ENCODE measurements at places on chromosomes 16 and 17.

DNA sequence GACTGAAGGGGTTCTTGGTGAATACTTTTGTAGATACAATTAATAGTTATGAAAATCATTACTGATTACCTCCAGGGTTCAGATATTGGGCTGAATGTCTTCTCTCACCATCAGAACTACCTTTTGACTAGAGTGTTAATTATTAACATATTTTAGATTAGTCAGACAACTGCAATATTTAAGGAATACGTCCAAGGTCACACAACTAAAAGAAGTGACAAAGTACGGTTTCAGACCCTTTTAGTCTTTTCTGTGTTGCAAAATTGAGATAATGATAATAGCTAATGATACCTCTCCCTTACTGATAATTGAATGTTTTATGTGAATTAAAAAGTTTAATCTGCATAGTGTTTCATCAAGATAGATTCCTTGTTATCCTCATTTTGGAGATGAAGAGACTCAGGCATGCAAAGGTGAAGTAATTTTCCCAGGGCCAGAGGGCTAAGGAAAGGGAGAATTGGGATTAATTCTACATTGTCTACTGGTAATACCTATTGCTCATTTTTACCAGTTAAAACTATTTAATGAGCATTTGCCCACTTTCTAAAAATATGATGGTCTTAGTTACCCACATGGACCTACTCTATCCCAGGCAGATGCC lies 107.3 kb downstream of the WWOX start:
- DNase-seq: no peak

GRCh38 chr16:68994324-68994723 lies 111.1 kb upstream of the HAS3 start:
- DNase-seq: no peak

- peak; percentile 15 for DNase-seq
These were observed 667 bp downstream of the PSMD3 start for GRCh38 chr17:39981207-39981741.

DNA sequence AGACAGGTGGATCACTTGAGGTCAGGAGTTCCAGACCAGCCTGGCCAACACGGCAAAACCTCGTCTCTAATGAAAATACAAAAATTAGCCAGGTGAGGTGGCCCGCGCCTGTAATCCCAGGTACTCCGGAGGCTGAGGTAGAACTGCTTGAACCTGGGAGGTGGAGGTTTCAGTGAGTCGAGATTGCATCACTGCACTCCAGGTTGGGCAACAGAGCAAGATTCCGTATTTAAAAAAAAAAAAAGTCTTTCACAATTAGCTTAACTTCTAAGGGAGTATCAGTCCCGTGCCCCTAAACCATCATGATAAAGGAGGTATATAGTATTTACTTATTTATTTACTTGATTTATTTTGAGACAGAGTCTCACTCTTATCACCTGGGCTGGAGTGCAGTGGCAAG lies 3.4 kb upstream of the MEFV start:
- DNase-seq: no peak

GRCh38 chr16:3097266-3097665 lies 1.8 kb downstream of the ZSCAN10 start:
- DNase-seq: no peak

- no peak for DNase-seq
These were observed 1.5 kb upstream of the FBXL16 start for GRCh38 chr16:707062-707538.

DNA sequence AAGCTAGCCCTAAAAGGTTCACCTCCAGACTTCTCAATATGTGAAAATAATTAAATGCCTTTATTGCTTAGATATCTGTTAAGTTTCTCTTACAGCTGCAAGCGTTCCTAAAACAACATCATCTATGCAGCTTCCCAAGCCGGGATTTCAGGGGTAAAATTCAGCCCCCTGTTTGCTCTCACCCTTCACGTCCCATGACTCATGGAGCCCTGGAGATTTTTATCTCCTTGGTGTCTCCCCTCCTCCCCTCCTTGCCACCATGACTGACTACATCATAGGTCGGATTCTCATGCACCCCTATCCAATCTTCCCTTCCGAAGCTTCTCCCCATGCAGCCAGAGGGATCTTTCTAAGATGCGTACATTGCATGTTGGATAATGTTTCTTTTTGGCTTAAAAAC lies 21.0 kb upstream of the CACNG4 start:
- no peak for DNase-seq

GRCh38 chr17:6695051-6695450 lies 18.1 kb downstream of the SLC13A5 start:
- DNase-seq: no peak

All from hematopoietic multipotent progenitor cell treated with erythropoietin and hydrocortisone succinate and interleukin-3 and kit ligand, for 8 days (in vitro differentiated cells).